ENCODE measurements at places on chromosomes 3 and 15.

DNA sequence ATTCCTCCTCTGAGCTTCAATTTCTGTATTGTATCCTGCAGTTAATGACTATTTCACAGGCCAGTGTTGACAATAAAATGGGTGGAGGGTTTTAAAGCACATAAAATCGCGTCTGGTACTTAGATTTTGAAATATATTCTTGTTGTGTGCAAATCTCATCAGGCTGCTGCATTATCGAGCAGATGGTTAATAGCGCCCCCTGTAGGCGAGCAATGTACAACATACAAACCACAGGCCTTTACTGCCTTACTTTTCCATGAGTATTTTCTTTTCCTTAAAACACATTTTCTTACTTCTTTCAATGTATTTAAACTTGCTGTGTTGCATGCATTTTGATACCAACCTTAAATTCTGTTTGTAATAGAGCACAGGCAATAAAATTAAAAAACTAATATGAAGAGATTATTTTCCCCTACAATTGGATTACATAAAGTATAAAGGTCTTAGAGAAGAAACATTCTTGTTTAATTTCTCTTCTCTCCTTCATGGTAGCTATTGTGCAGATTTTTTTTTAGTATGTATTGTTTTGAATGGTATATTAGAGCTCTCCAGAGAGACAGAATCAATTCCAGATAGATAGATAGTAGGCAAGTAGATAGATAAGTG lies 608.4 kb downstream of the CADM2 start:
- DNase-seq: peak; percentile 50

GRCh38 chr3:169966951-169967915 lies 626 bp downstream of the SEC62 start:
- peak; percentile 87 for DNase-seq

DNA sequence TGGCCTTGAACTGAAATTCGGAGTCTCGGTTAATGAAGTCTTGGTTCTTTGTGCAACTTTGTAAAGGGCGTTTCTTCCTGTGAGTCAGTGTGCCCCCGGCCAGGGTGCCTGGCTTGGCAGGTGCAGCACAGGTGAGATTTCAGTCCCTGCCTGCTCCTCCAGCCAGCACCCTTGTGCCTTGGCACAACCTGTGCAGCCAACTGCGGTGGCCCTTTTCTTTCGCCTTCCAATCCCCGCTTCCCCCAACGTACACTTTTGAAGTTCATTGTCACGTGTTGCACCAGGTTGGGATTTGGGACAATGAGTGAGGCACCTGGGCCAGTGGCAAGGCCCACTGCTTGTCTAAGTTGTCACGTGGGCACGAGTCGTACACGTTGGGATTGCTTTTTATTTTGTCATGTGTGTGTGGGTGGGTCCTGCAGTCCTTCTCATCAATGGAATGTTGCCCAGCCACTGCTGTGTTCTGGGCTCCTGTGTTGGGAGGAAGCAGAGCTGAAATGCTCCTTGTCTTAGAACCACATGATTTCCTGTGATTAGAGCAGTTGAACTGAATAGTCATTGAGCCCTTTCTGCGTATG lies 242.9 kb upstream of the BHLHE40 start:
- no peak for DNase-seq

DNA sequence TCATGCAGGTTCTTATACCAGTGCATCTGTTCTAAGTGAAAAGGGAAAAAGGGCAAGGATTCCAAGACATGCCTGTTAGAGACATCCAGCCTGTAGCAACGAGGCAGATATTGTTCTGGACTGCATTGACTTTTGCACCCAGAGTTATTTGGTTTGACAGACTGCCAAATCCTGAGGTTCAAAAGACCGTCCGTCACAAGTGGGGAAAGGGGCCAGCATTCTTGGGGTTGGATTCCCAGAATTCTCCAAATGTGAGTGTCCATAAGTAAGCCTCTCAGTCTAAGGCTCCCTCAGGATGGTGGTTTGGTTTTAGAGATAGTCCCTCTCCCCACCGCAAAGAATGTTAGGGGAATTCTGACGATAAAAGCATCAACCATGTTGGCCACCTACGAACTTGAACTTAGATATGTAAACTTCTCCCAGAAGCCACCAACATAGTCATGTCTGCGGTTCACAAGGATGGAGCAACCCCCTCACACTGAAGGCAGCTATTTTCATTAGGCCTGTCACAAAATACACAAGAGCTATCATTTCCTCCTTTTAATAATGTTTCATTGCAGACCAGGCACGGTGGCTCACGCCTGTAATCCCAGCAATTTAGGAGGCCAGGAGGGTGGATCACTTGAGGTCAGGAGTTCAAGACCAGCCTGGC lies 13.6 kb upstream of the LACTB start:
- no peak for DNase-seq

- DNase-seq: no peak
These were observed 160.3 kb downstream of the NUP210 start for GRCh38 chr3:13259831-13260230.

- DNase-seq: no peak
These were observed 98.0 kb downstream of the DTWD1 start for GRCh38 chr15:49718846-49719245.

- DNase-seq: no peak
These were observed 296.6 kb downstream of the ZNF621 start for GRCh38 chr3:40821315-40821714.
